ENCODE measurements at places on chromosomes 7 and 10.
A peak's percentile ranks its signal among the peaks of the same experiment; 100 is the strongest.

GRCh38 chr7:3117488-3118231 is 74.0 kb upstream of the CARD11 start:
- no peak for DNase-seq

GRCh38 chr10:51501396-51501795 is 198.0 kb downstream of the CSTF2T start:
- no peak for DNase-seq

GRCh38 chr7:94882891-94883290 is 24.5 kb upstream of the PPP1R9A start:
- no peak for DNase-seq

- DNase-seq, result peak; percentile 39
These were observed at the start of gene CH25H for GRCh38 chr10:89207181-89207800. Gene CH25H (minus strand): TSS chr10:89207317. CDS start chr10:89207292, 25 bp downstream.

GRCh38 chr10:124688386-124688785 is 55.8 kb downstream of the FAM53B start:
- DNase-seq, result no peak

GRCh38 chr10:87706731-87707130 is 47.1 kb downstream of the PAPSS2 start:
- DNase-seq, result no peak
